ENCODE measurements at places on chromosomes 5 and 9.

- H3K27ac ChIP-seq: no peak overlapping the region
- H3K4me3 ChIP-seq: no peak overlapping the region
- H3K27me3 ChIP-seq: no peaks in the 10 kb centered on the region
- H3K4me1 ChIP-seq: no peaks in the 10 kb centered on the region
Measured at GRCh38 chr9:123657099-123657498, 272.8 kb downstream of the DENND1A start.

DNA sequence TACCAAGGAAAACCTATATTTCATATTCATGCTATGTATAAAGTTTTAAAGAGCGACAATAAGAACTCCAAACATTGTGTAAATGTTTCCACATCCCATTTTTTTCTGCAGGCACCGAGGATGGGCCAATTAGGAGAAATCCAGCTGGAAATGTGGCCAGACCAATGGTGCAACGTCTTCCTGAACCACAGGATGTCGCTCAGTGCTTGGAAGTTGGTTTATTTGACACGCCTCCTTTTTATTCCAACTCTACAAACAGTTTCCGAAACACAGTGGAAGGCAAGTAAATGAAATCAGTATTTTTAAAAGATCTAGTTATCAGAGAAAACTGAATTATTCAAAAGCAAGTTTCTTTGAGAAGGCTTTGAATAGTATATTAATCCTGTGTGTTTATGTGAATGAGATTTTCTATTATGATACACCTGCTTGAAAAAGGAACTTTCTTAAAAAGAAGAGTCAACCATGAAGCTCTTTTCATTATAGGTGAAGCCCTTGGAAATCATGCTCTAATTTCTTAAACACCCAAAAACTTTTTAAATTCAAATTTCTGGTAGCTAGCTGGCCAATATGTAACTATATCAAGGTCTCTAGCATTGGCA is 9.1 kb downstream of the TYRP1 start:
- no peaks in the 10 kb centered on the region for H3K36me3 ChIP-seq
- no peak overlapping the region for H3K4me3 ChIP-seq
- no peak overlapping the region for H3K27ac ChIP-seq
- peak; percentile 39 for DNase-seq

DNA sequence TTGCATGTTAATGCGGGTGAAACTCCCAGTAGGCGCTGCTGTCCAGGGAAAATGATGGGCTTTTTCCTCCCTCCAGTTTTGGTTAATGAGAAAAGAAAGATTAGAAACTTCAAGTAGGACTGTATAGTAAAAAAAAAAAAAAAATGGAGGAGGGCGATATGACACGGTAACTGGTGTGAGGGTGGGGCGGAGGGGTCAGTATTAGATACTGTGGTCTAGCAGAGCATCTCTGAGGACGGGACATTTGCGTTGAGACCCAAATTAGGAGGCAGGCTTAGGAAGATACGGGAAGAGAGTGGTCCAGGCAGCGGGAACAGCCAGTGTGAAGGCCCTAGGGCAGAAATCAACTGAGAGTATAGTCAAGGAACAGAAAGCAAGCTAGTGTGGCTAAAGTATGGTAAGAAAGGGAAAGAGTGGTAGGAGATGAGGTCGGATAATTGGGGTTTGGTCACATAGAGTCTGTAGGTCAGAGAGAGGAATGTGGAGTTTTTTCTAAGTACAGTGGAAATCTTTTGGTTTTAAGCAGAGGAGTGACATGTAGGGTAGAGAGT is 707 bp downstream of the RMND5B start:
- peaks cover 4% of the 10 kb centered on the region for H3K4me1 ChIP-seq
- H3K4me3 ChIP-seq: peak overlapping the region; percentile 50
- H3K36me3 ChIP-seq: peaks cover under 1% of the 10 kb centered on the region

GRCh38 chr9:21560281-21560745 is 78.2 kb upstream of the IFNE start:
- H3K4me1 ChIP-seq: peaks cover 1% of the 10 kb centered on the region
- H3K4me3 ChIP-seq: peak overlapping the region; percentile 86
- H3K27me3 ChIP-seq: no peaks in the 10 kb centered on the region
- no peaks in the 10 kb centered on the region for H3K36me3 ChIP-seq
- H3K27ac ChIP-seq: no peak overlapping the region
- DNase-seq: no peak

DNA sequence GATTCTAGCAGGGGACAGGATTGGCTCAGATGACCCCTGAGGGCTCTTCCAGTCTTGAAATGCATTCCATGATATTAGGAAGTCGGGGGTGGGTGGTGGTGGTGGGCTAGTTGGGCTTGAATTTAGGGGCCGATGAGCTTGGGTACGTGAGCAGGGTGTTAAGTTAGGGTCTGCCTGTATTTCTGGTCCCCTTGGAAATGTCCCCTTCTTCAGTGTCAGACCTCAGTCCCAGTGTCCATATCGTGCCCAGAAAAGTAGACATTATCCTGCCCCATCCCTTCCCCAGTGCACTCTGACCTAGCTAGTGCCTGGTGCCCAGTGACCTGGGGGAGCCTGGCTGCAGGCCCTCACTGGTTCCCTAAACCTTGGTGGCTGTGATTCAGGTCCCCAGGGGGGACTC is 2.9 kb upstream of the MYOZ3 start:
- H3K27me3 ChIP-seq: no peaks in the 10 kb centered on the region
- H3K36me3 ChIP-seq: no peaks in the 10 kb centered on the region
- no peak overlapping the region for H3K27ac ChIP-seq
- H3K4me1 ChIP-seq: peaks cover 5% of the 10 kb centered on the region
- no peak for DNase-seq

DNA sequence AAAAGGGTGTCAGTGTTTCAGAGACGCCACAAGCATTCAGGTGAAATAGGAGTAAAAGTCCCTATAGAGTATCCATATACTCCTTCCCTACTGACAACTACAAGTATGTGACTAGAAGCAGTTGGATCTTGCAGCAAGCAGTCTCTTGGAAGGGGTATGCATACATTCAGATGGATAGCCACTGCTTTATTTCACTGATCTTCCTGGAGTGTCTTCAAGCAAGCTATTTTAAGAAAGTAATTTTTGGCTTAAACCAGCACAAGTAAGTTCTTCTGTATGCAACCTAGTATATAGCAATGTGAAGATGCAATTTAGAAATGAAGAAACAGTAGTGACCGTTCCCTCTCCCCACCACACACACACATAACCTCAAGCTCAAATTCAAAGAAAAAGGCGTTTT is 446.8 kb upstream of the CDH18 start:
- no peaks in the 10 kb centered on the region for H3K27me3 ChIP-seq
- H3K4me3 ChIP-seq: no peak overlapping the region
- no peak for DNase-seq
- no peak overlapping the region for H3K27ac ChIP-seq
- H3K4me1 ChIP-seq: no peaks in the 10 kb centered on the region

DNA sequence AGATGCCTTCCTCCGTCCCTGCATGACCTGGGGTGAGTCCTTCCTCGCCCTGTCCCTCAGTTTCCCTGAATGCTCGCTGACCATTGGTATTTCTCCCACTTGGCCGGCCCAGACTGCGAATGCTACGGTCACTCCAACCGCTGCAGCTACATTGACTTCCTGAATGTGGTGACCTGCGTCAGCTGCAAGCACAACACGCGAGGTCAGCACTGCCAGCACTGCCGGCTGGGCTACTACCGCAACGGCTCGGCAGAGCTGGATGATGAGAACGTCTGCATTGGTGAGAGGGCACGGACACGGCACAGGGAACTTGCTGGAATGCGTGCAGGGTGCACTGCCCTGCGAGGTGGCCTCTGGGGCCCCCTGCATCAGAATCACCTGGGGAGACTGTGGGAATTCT is 77.1 kb downstream of the NTNG2 start:
- peaks cover 8% of the 10 kb centered on the region for H3K4me1 ChIP-seq
- peaks cover 2% of the 10 kb centered on the region for H3K27me3 ChIP-seq
- no peak for DNase-seq
- no peak overlapping the region for H3K27ac ChIP-seq
- no peaks in the 10 kb centered on the region for H3K36me3 ChIP-seq

DNA sequence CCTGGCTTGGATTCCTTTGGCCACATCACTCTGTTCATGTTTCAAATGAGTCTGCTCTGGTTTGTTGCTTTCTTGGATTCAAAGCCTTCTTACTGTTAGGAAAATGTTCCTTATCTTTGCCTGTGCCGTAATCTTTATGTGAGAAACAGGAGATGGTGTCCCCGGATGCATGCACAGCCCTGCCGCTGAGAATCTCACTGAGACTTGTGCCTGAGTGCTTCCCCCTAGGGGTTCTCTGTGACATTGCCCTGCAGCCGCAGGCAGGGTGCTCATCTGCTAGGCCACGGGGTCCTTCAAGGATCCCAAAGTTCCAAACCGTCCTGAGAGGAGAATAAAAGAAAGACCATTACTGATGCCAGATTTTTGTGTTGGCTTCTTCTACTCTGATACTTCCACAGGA is 81.4 kb upstream of the ANKRD55 start:
- no peaks in the 10 kb centered on the region for H3K36me3 ChIP-seq
- no peaks in the 10 kb centered on the region for H3K4me1 ChIP-seq
- no peaks in the 10 kb centered on the region for H3K27me3 ChIP-seq
- no peak for DNase-seq
- no peak overlapping the region for H3K27ac ChIP-seq
- no peak overlapping the region for H3K4me3 ChIP-seq

- DNase-seq: no peak
- no peak overlapping the region for H3K27ac ChIP-seq
- H3K27me3 ChIP-seq: no peaks in the 10 kb centered on the region
- H3K4me1 ChIP-seq: no peaks in the 10 kb centered on the region
Measured at GRCh38 chr5:67897431-67897830, 318.1 kb upstream of the PIK3R1 start.

DNA sequence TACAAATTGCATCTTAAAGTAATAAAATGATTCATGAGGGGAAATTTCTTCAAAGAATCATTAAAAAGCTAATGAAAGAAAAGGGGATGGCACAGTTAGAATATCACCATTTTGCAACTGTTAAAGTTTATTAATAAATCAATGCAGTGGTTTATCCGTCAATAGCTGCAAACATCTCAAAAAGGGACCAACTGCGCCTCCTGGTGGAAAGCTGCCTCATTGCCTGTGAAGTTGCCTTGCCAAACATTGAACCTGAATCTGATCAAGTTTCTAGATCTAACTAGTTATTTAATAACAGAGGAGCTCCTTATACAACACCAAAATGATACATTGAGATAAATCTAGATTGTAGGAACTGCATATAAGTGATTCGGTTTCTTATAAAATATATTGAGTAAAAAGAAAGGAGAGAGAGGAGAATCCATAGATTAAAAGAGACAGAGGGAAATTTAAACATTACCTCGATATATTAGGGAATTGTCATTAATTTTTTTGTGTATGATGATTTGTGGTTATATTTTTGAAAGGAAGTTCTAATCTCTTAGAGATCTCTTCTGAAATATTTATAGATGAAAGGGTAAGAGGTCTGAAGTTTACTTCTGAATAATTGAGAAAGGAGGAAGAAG is 6.9 kb upstream of the NDUFB6 start:
- no peaks in the 10 kb centered on the region for H3K36me3 ChIP-seq
- H3K27me3 ChIP-seq: no peaks in the 10 kb centered on the region
- no peaks in the 10 kb centered on the region for H3K4me1 ChIP-seq
- H3K4me3 ChIP-seq: no peak overlapping the region
- no peak overlapping the region for H3K27ac ChIP-seq

GRCh38 chr5:178114325-178115135 is 1.2 kb downstream of the N4BP3 start:
- DNase-seq: no peak
- peaks cover 16% of the 10 kb centered on the region for H3K4me1 ChIP-seq
- peak overlapping the region; percentile 91 for H3K4me3 ChIP-seq
- H3K36me3 ChIP-seq: no peaks in the 10 kb centered on the region
- H3K27ac ChIP-seq: peak overlapping the region; percentile 9

- H3K36me3 ChIP-seq: no peaks in the 10 kb centered on the region
- H3K27ac ChIP-seq: no peak overlapping the region
- H3K4me1 ChIP-seq: no peaks in the 10 kb centered on the region
Measured at GRCh38 chr5:173697931-173698579, 81.6 kb upstream of the BOD1 start.

GRCh38 chr9:110997847-110998246 is 40.4 kb downstream of the LPAR1 start:
- H3K4me3 ChIP-seq: no peak overlapping the region
- H3K27ac ChIP-seq: no peak overlapping the region
- no peaks in the 10 kb centered on the region for H3K36me3 ChIP-seq

DNA sequence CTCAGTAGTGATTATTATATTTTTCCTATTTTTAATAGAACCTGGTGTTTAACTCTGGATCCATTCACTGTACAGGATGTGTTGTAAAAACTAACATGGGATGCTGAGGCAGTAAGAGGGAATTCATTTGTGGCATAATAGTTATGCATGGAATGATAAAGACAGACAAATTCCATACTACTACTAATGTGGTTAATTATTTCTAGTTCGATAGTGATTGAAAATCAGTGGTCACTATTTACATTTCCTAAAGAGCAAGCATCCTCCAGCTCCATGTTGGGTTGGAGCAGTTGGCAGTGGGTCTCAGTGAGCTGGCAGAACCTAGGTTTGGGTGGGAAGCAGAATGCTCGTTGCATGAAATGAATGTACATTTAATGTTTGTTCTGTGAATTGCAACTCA is 122.6 kb downstream of the SAXO1 start:
- no peak for DNase-seq
- no peak overlapping the region for H3K27ac ChIP-seq

- no peaks in the 10 kb centered on the region for H3K4me1 ChIP-seq
- H3K4me3 ChIP-seq: no peak overlapping the region
- no peaks in the 10 kb centered on the region for H3K36me3 ChIP-seq
Measured at GRCh38 chr9:7879551-7880245, 80.1 kb upstream of the DMAC1 start.

DNA sequence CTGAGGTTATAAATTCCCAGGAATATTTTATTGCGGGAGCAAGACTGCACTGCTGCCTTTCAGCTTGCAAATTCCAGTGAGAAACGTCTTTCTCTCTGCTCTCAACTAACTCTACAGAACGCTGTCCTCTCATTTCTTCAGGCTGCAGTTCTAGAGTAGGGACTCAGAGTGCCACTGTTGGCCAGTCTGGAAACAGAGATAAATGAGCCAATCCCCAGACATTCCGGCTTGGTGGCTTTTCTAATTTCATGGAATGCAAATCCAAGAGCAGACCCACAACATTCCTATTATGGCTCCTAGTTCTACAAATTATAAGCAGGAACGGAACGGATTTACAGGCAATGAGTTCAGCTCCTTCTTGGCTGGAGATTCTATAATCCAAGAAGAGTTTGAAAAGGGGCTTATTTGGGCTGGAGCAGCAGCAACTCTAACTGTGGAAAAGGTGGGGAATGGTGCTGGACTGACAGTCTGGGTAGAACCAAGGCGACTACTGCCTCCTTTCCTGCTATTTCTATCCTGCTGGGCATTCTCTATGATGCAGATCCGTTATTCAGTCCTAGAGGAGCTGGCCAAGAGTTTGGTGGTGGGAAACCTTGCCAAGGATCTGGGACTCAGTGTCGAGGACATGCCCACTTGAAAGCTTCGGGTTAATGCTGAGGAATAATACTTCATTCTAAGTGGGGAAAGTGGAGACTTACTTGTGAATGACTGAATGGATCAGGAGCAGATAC is 9.3 kb downstream of the PCDHGA12 start:
- DNase-seq: no peak
- no peaks in the 10 kb centered on the region for H3K36me3 ChIP-seq
- no peak overlapping the region for H3K4me3 ChIP-seq
- H3K27me3 ChIP-seq: no peaks in the 10 kb centered on the region
- H3K4me1 ChIP-seq: peaks cover 1% of the 10 kb centered on the region

- H3K27ac ChIP-seq: no peak overlapping the region
- H3K4me3 ChIP-seq: no peak overlapping the region
- H3K36me3 ChIP-seq: no peaks in the 10 kb centered on the region
- peaks cover 2% of the 10 kb centered on the region for H3K4me1 ChIP-seq
- no peaks in the 10 kb centered on the region for H3K27me3 ChIP-seq
Measured at GRCh38 chr5:123220621-123221146, 131.6 kb downstream of the PRDM6 start.
